Stimulated activated CD4-positive, alpha-beta T cell treated with anti-CD3 and anti-CD28 coated beads, Interleukin-1b, Interleukin-23, amount 100 ng/mL, for 48 hours (primary cell): ENCODE measurements at places on chromosomes 6 and 20.
A peak's percentile ranks its signal among the peaks of the same experiment; 100 is the strongest.

DNA sequence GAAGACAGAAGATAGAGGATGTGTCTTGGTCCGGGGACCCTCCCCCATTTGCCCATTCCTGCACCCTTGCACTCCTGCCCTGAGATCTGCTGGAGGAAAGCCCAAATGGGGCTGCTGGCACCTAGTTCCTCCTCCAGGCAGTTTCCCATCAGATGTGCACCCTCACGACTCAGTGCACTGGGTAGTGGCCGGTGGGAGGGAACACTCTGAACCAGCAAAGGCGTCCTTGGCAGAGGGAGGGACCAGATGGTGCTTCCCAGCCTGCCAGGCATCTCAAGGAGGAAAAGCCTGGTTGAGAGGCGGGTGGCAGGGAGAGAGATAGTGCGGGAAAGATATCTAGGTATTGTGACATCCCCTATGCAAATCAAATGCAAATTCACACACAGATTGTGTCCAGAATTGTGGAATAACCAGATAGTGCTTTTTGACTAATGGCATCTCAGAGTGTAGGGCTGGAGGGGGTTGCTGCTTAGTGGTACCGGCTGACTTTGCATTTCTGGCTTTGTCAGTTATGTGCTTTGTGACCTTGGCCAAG, 19.5 kb downstream of the TMEM151B start:
- DNase-seq, result no peak

DNA sequence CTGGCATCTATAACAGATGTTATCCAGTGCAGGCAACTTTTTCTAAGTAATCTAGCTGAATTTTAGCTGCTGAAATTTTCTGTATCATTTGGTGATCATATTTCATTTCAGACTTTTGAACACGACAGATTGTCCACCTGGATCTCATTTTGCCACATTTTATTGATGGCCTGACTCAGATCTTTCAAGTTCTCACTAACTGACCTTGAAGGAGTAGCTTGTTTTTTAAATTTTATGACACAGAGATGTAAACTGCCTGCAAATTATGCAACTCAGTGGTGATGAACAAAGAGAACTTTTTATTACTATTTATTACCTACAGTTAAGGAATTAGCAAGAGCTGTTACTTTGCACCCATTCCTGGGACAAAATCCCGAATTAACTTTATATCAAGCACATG, 366.4 kb downstream of the PAX1 start:
- DNase-seq, result no peak

- DNase-seq, result no peak
Measured at GRCh38 chr6:26363882-26364701, 906 bp upstream of the BTN3A2 start.

DNA sequence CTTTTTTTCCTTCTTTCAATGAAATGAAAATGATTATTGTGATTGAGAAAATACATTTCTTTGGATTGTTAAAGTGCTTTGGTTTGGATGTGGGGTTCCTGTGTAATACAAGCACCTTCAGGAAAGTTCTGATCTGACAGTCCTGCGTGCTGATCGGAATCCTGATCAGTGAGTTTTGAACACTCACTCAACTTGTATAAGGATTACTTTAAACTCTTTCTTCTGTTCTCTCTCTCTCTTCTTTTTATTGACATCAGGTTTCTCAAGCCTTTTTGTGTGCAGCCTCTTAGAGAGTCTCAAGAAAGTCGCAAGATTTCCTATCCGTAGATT, 710 bp downstream of the TINAG start:
- no peak for DNase-seq

DNA sequence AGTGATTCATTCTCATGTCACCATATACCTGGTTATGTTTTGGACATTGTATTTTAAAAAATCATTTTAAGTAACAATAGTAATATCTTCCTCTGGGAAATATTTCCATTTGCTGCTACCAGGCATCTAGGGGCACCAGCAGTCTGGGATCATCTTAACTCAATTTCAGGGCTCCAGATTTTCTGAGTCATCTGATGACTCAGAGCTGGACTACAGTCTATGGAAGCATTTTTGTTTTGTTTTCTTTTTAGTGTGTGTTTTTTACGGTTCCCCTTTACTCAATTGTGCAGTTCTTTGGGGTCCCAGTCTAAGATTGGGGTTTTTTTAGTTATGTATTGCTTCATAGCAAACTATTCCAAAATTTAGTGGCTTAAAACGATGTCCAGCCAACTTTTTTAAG, 5.7 kb upstream of the FKBP5 start:
- no peak for DNase-seq

DNA sequence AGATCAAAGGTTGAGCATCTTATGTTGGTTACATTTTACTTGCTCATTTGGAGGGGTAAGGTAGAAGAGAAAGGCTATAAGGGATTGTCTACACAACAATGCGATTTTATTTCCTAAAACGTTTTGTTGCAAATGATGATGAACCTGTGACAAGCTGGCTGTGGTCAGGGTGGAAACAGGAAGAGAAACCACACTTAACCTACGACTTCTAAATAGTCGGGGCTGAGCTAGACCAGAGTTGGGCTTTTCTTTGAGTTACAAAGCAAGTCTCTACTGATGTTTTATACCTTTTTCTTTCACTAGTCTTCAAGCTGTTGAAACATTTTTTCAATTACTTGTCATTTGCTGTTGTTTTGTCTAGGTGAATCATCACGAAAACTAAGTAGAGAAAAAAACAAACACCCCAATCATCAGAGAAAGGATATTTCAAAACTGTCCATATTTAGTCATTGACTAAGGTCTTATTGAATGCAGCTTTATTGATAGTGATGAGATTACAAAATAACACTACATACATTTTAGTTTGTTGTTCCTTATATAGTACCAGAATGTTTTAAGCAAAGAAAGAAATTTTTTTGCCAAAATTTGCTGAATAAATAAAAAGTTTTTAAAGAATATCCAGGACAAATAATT, 18.0 kb downstream of the KLHL31 start:
- peak; percentile 27 for DNase-seq

- DNase-seq, result no peak
Measured at GRCh38 chr6:118501765-118502164, 46.3 kb upstream of the PLN start.

- DNase-seq, result no peak
Measured at GRCh38 chr6:113466526-113466925, 390.6 kb upstream of the MARCKS start.

GRCh38 chr20:8394308-8394945, 262.4 kb downstream of the PLCB1 start:
- no peak for DNase-seq

DNA sequence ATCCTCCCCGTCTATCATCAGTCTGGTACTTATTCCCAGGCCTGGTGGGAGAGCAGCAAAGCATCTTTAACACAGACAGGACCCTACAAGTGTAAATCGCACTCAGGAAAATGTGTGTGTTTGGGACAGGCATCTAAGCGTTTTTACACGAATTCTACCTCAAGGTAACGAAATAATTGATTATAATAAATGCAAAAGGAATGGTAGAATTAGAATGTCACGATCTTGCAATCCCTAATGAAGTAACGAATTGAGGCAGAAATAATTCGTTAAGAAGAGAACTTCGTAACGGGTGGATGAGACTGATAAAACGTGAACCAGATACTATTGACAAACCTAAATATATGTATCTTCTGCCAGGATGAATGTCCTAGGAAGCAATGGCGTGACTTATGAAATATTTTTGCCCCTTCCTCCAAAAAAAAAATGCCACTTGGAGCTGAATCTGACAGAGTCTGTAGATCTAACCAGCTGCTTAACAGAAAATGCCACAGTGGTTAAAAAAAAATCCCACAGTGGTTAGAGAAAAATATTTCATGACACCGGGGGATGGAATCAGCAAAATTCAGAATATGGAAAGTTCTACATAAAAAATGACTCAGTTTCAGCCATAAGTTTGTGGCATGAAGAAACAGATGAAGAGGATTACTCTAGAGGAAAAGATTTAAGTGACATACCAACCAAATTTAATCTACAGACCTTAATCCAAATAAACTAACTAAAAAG, 68.7 kb downstream of the F13A1 start:
- DNase-seq, result no peak

- no peak for DNase-seq
Measured at GRCh38 chr6:43359381-43359780, 10.1 kb downstream of the ZNF318 start.

GRCh38 chr20:45792317-45793118, 764 bp downstream of the DNTTIP1 start:
- no peak for DNase-seq

- DNase-seq, result no peak
Measured at GRCh38 chr6:72946774-72947173, 278.5 kb downstream of the KHDC1L start.

DNA sequence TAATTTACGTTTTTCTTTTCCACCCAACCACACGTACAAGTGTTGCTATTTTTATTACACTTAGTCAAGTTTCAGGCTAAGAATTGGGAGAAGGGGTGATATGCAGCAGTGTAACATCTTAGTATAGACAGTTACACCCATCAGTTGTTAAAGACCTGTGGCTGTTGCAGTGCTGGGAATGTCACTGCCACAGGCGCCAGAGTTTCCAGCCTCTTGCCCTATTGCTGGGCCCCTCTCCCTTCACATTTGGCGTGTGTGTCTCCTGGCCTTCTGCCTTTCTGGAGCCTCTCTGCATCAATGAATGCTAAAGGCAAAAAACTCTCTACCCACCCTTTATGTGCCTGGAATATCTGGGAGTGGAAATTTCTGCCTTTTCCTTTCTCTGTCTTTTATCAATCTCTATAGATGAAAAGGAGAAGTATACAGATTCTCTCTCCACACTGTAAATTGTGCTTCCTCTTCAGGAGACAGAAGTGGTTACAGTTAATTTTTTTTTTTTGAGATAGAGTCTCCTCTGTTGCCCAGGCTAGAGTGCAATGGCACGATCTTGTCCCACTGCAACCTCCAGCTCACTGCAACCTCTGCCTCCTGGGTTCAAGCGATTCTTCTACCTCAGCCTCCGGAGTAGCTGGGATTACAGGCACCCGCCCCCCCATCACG, 73.0 kb downstream of the TIAM2 start:
- DNase-seq, result no peak

- DNase-seq, result no peak
Measured at GRCh38 chr6:131013495-131013894, 49.5 kb downstream of the EPB41L2 start.
